ENCODE measurements at places on chromosomes 5 and 9. TPM values are rescaled to one million over a fixed set of nuclear protein-coding genes. Genes with fewer than 3 reads are reported as not detected.

KIF4B gene
- 0.10 TPM for total RNA-seq

TMC1 gene
- not detected for total RNA-seq

HSPA9 gene
- total RNA-seq, result 472 TPM

EIF4EBP3 gene
- 27.2 TPM for total RNA-seq

BICD2 gene
- total RNA-seq, result 12.0 TPM

SIL1 gene
- 29.6 TPM for total RNA-seq

IL3 gene
- not detected for total RNA-seq

KLHL3 gene
- total RNA-seq, result 1.7 TPM

DRD1 gene
- total RNA-seq, result not detected

- no peaks in the 10 kb centered on the region for H3K36me3 ChIP-seq
- H3K27me3 ChIP-seq, result peaks cover 2% of the 10 kb centered on the region
- no peaks in the 10 kb centered on the region for H3K4me1 ChIP-seq
These were observed 661.4 kb upstream of the KLF4 start for GRCh38 chr9:108150736-108151586.

- peaks cover 25% of the 10 kb centered on the region for H3K4me1 ChIP-seq
- H3K27me3 ChIP-seq, result no peaks in the 10 kb centered on the region
- no peak overlapping the region for H3K4me3 ChIP-seq
- H3K36me3 ChIP-seq, result peaks cover 2% of the 10 kb centered on the region
- no peak for DNase-seq
These were observed 50.7 kb downstream of the DOCK8 start for GRCh38 chr9:265209-265870.

GRCh38 chr5:36723912-36724311, 117.5 kb downstream of the SLC1A3 start:
- H3K27me3 ChIP-seq, result peaks cover 2% of the 10 kb centered on the region
- no peaks in the 10 kb centered on the region for H3K36me3 ChIP-seq
- H3K27ac ChIP-seq, result no peak overlapping the region
- peak overlapping the region; percentile 77 for H3K4me3 ChIP-seq
- no peak for DNase-seq
- peaks cover 26% of the 10 kb centered on the region for H3K4me1 ChIP-seq

- H3K27me3 ChIP-seq, result peaks cover 46% of the 10 kb centered on the region
- H3K27ac ChIP-seq, result no peak overlapping the region
- no peaks in the 10 kb centered on the region for H3K36me3 ChIP-seq
- H3K4me1 ChIP-seq, result no peaks in the 10 kb centered on the region
These were observed 14.0 kb upstream of the TMEM171 start for GRCh38 chr5:73106335-73106734.

- H3K27me3 ChIP-seq, result peaks cover 6% of the 10 kb centered on the region
- H3K4me3 ChIP-seq, result no peak overlapping the region
- H3K4me1 ChIP-seq, result no peaks in the 10 kb centered on the region
These were observed 9.9 kb downstream of the GFPT2 start for GRCh38 chr5:180343110-180343830.

DNA sequence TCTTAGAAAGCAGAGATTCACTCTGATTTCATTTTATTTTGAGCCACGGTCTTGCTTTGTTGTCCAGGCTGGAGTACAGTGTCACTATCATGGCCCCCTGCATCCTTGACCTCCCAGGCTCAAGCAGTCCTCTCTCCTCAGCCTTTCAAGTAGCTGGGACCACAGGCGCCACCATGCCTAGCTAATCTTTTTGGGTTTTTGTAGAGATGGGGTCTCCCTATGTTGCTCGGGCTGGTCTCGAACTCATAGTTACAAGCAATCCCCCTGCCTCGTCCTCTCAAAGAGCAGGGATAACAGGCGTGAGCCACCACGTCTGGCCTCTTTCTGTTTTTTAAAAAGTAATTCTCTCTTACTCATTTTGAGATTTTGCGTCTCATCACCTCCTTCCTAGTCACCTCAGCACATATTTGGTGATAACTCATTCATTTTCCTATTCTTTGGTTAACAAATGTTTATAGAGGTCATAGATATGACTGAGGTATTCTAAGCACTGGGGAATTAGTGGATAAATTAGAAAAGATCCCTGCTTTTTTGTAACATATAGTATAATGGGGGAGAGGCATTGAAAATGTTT, 10.8 kb upstream of the DCP2 start:
- H3K27ac ChIP-seq, result no peak overlapping the region
- DNase-seq, result peak; percentile 11
- H3K4me3 ChIP-seq, result no peak overlapping the region
- no peaks in the 10 kb centered on the region for H3K36me3 ChIP-seq

- no peak for DNase-seq
- no peaks in the 10 kb centered on the region for H3K36me3 ChIP-seq
- peaks cover 2% of the 10 kb centered on the region for H3K27me3 ChIP-seq
- no peak overlapping the region for H3K4me3 ChIP-seq
These were observed 405.5 kb downstream of the PDE4D start for GRCh38 chr5:59487772-59488729.

DNA sequence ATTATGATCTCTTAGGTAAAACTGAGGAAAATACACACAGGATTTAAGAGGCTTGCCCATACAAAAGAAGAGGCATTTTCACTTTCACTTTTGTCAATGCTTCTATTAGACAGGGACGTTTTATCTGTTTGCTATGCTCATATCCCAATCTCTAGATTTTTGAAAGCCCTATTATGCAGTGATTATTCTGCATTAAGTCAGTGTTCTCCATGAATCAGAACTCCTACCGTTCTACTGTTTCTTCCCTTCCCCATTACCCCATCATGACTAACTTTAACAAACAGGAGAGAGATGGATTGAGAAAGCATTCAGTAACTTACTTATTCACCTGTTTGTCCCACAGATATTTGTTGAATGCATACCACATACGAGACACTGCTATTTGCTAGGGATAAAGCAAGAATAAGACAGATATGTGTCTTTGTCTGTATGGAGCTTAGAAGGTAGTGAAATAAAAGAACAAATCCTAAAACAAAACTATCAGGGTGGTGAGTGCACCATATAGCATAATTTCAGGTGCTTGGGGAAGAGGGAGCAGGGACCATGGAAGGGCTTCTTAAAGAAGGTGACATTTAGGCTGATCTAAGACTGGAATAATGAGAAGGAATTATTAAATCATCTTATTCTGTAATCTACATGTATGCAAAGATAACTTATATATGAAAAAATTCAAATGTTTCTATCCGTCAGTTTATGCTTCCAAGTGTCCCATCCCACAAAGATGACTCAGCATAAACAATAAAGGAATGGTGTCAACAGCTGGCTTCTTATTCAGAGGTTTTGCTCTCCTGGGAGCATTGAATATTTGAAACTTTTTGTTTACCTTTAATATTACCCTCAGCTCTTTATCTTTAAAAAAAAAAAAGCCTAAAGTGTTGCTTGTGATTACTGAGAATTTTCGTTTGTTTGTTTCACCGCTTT, 328.1 kb downstream of the HINT1 start:
- DNase-seq, result no peak
- no peaks in the 10 kb centered on the region for H3K36me3 ChIP-seq
- H3K4me3 ChIP-seq, result peak overlapping the region; percentile 65
- peaks cover 9% of the 10 kb centered on the region for H3K4me1 ChIP-seq

DNA sequence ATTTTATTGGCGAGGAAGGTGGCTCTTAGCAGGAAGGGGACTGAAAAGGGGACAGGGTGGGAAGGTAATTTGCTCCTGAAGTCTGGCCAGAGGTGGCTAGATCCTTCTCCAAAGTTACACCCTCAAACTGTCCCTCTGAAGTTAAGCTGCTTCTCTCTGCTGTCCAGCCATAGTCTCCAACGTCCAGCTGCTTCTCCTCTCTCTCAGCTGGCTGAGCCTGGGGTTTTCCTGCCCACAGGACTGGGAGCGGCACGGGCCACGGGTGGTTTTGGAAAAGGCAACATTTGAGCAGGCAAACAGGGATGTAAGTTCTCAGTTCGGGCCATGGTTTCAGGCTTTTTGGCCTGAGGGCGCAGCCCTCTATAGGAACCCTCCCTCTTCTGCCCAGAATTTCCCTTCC, 128.3 kb downstream of the YIPF5 start:
- DNase-seq, result no peak
- H3K4me3 ChIP-seq, result no peak overlapping the region
- H3K27ac ChIP-seq, result no peak overlapping the region

GRCh38 chr9:95840074-95840473, 35.4 kb upstream of the ERCC6L2 start:
- H3K4me3 ChIP-seq, result no peak overlapping the region
- DNase-seq, result no peak
- no peak overlapping the region for H3K27ac ChIP-seq
- H3K36me3 ChIP-seq, result no peaks in the 10 kb centered on the region
- no peaks in the 10 kb centered on the region for H3K27me3 ChIP-seq

DNA sequence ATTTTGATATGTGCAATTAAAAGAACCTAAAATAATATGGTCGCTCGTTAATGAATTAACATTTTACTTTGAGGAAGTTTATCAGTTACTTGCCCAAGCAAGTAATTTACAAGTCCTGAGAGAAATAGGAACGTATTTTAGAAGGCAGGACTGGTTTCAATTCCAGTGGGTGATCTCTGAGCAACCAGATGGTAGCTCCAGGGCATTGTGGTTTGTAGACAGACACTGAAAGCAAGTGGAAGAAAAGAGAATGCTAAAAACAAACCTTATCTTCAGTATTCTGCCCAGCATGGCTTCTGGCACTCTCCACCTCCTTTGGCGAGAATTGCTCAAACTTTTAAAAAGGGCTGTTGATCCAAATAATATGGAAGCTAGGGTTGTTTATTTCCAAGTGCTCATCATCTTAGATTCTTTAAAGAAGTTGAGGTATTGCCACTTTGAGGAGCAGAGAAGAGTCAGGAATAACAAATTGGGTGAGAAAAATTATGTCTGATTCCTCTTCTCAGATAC, 31.8 kb upstream of the ERAP2 start:
- no peaks in the 10 kb centered on the region for H3K36me3 ChIP-seq
- no peak for DNase-seq
- no peak overlapping the region for H3K4me3 ChIP-seq
- H3K27me3 ChIP-seq, result no peaks in the 10 kb centered on the region

- DNase-seq, result no peak
- no peaks in the 10 kb centered on the region for H3K27me3 ChIP-seq
- no peaks in the 10 kb centered on the region for H3K4me1 ChIP-seq
- H3K4me3 ChIP-seq, result no peak overlapping the region
These were observed 9.6 kb downstream of the SHB start for GRCh38 chr9:38059233-38059936.

- peaks cover 23% of the 10 kb centered on the region for H3K4me1 ChIP-seq
- H3K4me3 ChIP-seq, result no peak overlapping the region
- no peak for DNase-seq
- H3K27ac ChIP-seq, result no peak overlapping the region
- H3K36me3 ChIP-seq, result peaks cover 36% of the 10 kb centered on the region
These were observed 6.2 kb downstream of the NOL6 start for GRCh38 chr9:33467526-33467925.

GRCh38 chr5:469752-470483, 26.9 kb downstream of the EXOC3 start:
- H3K4me3 ChIP-seq, result no peak overlapping the region
- H3K27me3 ChIP-seq, result no peaks in the 10 kb centered on the region
- no peak overlapping the region for H3K27ac ChIP-seq
- no peak for DNase-seq
- H3K4me1 ChIP-seq, result peaks cover 26% of the 10 kb centered on the region

DNA sequence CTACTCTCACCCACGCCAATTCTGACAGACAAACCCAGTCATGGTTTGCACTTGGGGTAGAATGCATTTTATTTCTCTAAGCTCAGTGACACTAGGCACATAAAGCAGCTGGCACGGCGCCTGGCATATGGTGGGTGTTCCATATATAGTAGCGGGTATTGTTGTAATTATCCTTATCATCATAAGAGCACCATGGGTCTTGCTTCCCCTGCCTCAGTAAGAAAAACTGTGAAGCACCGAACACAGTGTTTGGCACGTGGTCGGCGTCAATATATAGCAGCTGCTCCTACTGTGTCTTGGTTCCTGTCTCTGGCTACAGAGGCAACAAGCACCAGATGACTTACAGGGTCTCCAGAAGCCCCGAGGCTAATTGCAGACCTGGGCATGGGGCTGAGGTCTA, 194.1 kb upstream of the PANK3 start:
- peaks cover 5% of the 10 kb centered on the region for H3K27me3 ChIP-seq
- no peaks in the 10 kb centered on the region for H3K36me3 ChIP-seq
- H3K4me3 ChIP-seq, result no peak overlapping the region

DNA sequence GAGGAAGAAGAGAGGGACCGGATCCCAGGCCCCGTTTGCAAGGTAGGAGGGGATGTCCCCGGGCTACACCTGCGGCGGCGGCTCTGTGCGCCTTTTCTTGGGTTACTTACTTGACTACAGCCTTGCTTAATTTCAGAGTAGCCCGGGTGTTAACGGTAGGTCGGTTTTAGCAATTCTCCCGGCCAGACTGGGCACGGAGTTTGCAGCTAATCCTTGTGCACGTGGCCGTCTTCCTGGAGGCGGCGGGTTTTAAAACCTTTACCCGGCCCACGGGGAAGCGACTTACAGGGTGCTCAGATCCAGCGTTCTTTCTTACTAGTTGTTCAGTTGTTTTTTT, 313 bp downstream of the BRIX1 start:
- H3K4me1 ChIP-seq, result peaks cover 34% of the 10 kb centered on the region
- H3K4me3 ChIP-seq, result no peak overlapping the region
- no peak for DNase-seq
- no peaks in the 10 kb centered on the region for H3K27me3 ChIP-seq
- H3K36me3 ChIP-seq, result peaks cover 49% of the 10 kb centered on the region
- no peak overlapping the region for H3K27ac ChIP-seq

DNA sequence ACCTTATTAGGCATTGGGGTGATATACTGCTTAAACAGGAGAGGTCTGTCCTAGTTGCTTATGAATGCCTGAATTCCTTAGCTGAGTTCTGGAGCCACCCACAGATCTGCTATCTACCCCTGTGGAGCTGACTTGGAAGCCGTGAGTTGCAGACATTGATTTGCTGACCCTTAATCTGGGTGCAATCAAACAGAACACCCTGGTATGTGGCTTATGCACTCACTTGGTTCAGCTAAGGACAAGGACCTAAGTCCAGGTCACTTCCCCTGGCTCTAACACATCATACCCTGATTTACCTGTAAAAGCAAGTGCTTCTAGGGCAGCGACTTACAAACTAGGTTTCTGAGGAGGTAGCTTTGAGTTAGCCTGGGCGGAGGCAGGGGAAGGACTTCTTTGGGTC, 41.6 kb upstream of the TLR4 start:
- H3K27ac ChIP-seq, result no peak overlapping the region
- H3K36me3 ChIP-seq, result no peaks in the 10 kb centered on the region
- peaks cover 5% of the 10 kb centered on the region for H3K27me3 ChIP-seq
- no peaks in the 10 kb centered on the region for H3K4me1 ChIP-seq
- no peak overlapping the region for H3K4me3 ChIP-seq

DNA sequence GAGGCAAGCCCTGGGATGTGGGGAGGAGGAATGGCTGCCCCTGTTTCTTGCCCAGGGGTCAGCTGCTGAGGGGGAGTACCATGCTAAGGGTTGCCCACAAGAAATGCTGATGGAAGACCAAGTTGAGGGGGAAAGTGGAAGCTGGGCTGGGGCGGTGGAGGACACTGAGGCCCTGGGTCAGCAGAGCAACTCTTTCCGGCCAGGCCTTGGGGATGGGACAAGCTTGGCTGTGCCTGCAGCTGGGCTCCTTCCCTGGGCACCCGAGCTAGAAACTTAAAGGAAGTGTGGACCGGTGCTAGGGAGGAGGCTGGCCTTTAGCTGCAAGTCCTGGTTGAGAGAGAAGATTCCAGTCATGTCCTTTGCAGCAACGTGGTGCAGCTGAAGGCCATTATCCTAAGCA, 22.7 kb downstream of the CSF1R start:
- H3K27me3 ChIP-seq, result no peaks in the 10 kb centered on the region
- peaks cover 12% of the 10 kb centered on the region for H3K4me1 ChIP-seq
- no peaks in the 10 kb centered on the region for H3K36me3 ChIP-seq

- no peak overlapping the region for H3K4me3 ChIP-seq
- peak; percentile 44 for DNase-seq
- peaks cover 31% of the 10 kb centered on the region for H3K4me1 ChIP-seq
- no peaks in the 10 kb centered on the region for H3K27me3 ChIP-seq
- H3K27ac ChIP-seq, result no peak overlapping the region
- no peaks in the 10 kb centered on the region for H3K36me3 ChIP-seq
These were observed 51.9 kb upstream of the ZSWIM6 start for GRCh38 chr5:61280205-61280604.
